ENCODE measurements at places on chromosomes 1 and 21.

- DNase-seq: no peak
Measured at GRCh38 chr1:111569913-111570312, 49.7 kb upstream of the RAP1A start.

DNA sequence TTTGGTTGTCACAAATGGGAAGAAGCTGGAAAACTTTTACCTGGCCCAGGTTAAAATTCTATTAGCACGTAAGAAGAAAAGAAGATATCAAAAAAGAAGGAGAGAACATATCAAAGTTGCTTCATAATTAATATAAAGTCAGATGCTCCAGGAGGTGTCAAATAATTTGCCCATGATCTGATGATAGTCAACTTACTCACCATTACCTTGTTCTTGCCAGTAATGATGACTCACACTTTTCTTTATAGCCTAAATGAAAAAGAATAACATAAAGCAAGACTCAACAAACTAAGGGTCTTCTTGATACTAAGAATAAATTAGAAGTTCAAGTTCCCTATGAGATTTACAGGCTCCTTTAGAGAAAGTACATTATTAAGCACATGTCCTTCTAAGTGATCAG lies 580.4 kb downstream of the TTLL7 start:
- no peak for DNase-seq

DNA sequence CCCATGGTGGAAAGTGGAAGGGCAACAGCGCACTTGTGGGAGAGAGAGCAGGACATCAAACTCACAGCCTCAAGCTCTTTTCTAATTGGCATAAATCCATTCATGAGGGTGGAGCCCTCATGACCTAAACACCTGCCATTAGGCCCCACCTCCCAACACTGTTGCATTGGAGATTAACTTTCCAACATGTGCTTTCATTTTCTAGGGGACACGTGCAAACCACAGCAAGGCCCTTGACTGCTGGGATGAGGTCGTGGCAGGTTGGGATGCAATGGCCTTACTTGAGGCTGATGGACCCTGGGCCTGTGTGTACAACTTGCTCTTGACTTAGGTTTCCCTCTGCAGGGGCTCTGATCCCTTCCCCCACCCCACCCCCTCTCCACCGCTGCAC lies 35.9 kb upstream of the NEK2 start:
- DNase-seq: no peak

DNA sequence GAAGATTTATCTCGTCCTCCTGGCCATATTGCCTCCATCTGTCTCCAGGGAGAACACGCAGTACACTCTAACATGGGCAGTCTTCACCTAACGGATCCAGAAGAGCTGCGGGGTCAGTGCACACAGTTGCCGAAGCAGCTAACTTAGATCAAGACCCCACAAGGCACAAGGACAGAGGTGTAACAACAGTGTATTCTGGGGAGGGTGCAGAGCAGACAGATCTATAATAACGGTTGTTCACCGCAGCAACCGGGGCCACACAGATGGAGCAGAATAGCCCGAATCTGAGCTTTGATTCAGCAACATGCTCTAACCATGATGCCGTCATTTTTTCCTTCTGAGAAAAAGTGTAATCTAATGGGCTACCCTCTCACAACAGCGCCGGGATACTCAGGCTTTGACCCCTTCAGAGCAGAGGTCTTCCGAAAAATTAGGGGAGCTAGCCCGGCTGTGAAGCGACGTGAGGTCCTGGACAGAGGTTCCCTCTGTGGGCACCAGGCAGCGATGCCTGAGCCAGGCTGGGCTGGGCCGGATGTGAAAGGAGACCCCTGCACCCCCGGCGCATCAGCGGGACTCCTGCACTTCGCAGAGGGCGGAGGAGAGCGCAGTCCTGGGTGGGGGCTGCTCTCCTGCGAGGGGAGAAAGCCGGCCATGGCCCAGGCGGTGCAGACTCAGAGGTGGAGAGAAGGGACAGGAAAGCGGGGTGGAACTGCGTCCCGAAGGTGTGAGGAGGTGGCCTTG lies 57.5 kb downstream of the BCL9 start:
- peak; percentile 12 for DNase-seq

- no peak for DNase-seq
Measured at GRCh38 chr1:31799895-31800673, 15.7 kb downstream of the SPOCD1 start.

DNA sequence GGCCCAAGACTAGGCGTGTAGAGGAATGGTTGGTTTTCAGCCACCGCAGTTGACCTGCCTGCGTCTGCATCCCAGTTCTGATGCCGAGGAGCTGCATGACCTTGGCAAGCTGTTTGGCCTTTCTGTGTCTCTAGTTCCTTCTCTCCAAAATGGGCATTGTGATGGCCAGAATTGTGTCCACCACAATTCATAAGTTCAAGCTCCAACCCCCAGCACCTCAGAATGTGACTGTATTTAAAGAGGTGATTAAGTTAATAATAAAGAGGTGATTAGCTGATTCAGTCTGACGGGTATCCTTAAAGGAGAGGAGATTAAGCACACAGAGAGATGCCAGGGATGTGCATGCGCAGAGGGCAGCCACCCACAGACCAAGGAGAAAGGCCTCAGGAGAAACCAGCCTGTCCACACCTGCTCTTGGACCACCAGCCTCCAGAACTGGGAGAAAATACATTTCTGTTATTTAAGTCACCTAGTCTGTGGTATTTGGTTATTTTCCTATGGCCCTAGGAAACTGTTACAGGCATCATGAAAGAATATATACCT lies 28.5 kb downstream of the MAB21L3 start:
- DNase-seq: no peak

- DNase-seq: no peak
Measured at GRCh38 chr21:28904961-28905435, 87.7 kb downstream of the LTN1 start.

- no peak for DNase-seq
Measured at GRCh38 chr1:1371364-1371745, 3.7 kb downstream of the AURKAIP1 start.

- no peak for DNase-seq
Measured at GRCh38 chr1:152109231-152109997, 5.8 kb downstream of the TCHH start.

DNA sequence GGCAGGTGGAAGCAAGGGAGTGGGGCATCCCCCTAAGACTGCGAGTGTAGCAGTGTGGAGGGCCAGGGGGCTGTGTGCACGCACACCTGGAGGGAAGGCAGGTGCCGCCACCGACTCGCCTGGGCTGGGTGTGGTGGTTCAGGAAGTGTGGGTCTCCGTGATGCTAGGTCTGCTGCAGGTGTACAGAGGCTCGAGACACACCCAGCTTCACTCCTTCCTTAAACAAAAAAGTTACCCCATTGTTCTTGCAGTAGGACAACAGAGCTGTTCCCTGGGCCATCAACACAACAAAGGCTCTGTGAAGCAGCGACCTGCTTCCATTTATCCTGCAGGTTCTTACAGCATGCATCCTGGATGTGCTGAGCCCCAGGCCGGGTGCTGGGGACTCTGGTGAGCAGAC lies 100.4 kb upstream of the TMEM51 start:
- no peak for DNase-seq

- no peak for DNase-seq
Measured at GRCh38 chr1:32724678-32725614, 22.4 kb upstream of the SYNC start.

DNA sequence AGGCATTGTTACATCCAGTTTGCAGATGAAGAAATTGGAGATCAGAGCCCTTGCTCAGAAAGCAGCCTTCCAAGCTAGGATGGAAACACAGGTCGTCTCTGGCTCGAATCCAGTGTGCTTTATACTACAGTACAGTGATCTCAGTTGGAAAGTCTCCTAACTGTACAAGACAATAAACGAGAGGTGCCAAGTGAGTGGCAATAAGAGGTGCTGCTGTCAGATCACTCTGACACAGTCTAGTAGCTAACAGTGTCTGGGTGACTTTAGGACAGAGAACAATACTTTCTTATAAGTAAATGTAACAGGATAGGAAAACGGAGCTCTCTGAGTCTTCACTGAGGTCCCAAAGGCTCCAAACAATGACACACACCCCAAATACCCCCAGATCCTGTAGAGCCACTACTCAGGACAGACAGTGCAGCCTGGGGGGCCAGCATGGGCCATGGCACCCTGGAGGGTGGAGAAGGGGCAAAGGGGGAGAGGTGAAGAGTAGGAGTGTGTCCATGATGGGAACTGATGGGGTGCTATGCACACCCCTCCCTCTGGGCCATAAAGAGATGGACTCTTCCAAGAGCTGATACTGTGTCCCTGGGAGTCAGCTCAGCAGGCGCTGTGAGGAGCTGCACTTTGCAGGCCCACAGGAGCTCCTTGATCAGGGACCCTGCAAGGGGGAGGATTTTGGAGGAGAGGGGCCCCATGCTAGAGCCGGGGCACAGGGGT lies 3.3 kb downstream of the SH3BGR start:
- DNase-seq: no peak

- DNase-seq: no peak
Measured at GRCh38 chr1:113142791-113143190, 69.8 kb downstream of the LRIG2 start.

GRCh38 chr1:110449661-110450651 lies 993 bp upstream of the PROK1 start:
- no peak for DNase-seq

DNA sequence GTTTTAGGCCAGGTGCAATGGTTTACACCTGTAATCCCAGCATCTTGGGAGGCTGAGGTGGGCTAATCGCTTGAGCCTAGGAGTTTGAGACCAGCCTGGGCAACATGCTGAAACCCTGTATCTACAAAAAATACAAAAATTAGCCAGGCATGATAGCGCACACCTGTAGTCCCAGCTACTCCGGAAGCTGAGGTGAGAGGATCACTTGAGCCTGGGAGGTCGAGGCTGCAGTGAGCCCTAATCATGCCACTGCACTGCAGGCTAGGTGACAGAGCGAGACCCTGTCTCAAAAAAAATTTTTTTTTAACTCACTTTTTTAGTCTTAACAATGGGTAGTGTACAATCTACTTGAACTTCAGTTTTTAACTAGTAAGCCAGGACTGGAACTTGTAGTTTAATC lies 137.5 kb downstream of the HS2ST1 start:
- DNase-seq: no peak

DNA sequence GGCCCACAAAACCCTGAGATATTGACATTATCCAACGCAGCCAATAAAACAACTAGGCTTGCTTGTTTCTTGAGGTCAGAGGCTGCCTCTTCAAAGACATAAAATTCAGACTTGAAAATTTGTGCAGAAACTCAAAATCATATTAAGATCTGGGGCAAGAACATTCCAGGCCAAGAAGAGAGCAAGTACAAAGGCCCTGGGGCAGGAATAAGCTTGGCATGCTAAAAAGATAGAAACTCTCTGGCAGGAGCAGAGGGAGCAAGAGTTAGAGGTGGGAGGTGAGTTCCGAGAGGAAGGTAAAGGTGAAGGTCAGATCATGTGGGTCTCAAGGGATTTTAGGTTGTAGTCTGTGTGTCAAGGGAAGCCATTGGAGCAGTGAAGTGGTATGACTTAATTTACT lies 8.8 kb upstream of the IGSF3 start:
- no peak for DNase-seq

GRCh38 chr1:87186346-87186745 lies 142.3 kb upstream of the LMO4 start:
- DNase-seq: no peak

DNA sequence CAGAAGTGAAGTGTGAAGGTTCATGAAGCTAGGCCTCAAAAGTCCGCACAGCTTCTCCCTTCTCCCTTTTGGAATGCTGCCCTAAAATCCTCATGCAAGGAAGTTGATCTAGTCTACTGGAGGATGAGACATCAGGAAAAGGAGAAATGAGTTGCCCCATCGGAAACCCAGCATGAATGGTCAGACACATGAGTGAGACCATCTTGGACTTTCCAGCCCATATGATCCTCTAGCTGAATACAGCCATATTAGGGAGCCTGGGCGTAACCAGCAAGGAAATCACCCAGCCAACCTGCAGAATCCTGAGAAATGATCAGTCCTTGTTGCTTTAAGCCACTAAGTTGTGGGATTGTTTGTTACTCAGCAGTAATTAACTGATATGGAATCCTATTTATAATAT lies 12.5 kb downstream of the DBT start:
- DNase-seq: no peak

DNA sequence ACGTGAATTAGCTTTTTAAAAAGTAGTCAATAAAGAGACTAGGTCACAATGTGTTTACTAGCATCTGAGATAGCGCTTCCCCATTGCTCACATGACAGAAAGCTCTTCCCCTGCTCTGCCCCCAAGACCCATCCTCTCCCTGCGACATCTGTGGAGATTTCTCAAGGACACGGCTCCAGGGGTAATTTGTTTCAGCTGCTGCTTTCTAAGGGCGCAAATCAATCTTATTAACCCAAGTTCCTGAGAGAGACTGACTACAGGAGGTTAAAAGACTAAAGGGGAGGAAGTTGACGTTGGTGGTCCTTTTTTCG lies at the start of gene MYOCOS:
MYOCOS (plus strand) TSS at position 92 of the 311 bp plus-strand sequence. CDS start 1,641 bp downstream, outside the sequence.
- no peak for DNase-seq

GRCh38 chr1:16013220-16013907 lies 4.5 kb downstream of the HSPB7 start:
- peak; percentile 51 for DNase-seq

- peak; percentile 71 for DNase-seq
Measured at GRCh38 chr1:112395821-112396652, at the start of gene CTTNBP2NL. Gene CTTNBP2NL (plus strand): TSS chr1:112396214. CDS start chr1:112416166, 19,952 bp downstream.

DNA sequence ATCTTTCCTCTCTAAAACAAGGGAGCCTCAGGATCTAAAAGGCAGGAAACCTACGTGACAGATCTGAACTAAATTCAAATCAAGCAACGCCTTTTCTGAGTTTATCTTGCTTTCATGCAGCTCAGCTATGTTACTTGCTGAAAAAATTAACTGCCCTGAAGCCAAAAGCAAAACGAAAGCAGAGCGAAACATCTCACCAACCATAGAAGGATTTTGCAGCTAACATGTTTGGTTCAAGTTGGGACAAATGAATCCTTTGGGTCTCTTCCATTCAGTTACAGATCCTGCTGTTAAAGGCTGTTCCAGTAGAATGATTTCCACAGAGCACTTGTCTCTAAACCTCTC lies 482 bp downstream of the SLC2A5 start:
- no peak for DNase-seq

GRCh38 chr21:43984905-43985689 lies 27.0 kb upstream of the TRAPPC10 start:
- DNase-seq: no peak

DNA sequence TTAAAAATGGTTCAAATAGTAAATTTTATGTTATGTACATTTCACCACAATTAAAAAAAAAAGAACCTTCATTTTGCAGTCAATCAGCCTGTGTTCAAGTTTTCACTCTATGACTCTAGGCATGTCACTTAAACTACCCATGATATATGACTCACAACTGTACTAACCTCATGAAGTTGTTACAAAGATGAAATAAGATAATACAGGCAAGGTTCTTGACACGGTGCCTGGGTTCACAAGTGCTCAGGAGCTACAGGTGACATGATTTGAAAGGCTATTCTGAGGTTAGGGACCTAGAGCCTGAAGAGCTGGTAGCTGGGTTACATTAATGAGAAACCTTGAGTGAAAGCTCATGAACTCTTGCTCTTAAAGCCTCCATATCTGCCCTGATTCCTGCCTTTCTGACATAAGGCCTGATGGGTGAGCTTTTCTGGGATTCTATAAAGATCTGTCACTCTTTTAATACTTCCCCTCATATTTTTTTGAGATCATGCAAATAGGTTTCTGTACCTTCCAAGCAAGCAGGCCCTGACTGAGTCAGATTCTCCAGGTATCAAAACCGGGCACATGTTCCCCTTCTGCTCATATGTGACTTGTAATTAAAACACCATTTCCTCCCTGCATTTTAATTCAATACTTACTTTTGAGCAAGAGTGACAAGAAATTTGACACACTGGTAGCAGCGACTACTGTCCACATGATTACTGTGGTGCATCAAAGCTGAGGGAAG lies 34.0 kb downstream of the PCSK9 start:
- no peak for DNase-seq

Data from activated T-cell treated with anti-CD3 and anti-CD28 coated beads for 4 hours (primary cell).